ENCODE measurements at places on chromosomes 4 and X.

GRCh38 chr4:26803211-26803861 is 57.3 kb upstream of the STIM2 start:
- DNase-seq: no peak

DNA sequence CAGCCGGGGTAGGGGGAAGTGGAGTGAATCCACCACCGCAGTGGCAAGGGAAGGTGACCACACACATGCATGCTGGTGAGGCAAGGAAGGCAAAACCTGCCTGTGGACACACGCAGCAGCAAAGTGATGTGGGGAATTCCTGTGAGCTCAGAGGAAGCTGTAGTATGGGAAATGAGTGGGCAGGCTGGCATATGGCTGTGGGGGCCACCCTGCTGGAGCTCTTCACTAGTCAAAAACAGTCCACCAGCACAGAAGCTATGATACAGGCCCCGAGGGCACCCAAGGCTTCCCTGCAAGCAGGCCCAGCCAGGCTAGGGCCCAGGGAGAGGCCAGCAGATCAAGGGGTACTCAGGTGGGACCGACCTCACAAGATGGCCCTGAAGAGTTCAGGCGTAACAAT is 239.1 kb downstream of the CHM start:
- no peak for DNase-seq

GRCh38 chrX:39809331-39809730 is 288.4 kb downstream of the BCOR start:
- peak; percentile 36 for DNase-seq

GRCh38 chr4:110216129-110216528 is 17.7 kb upstream of the ELOVL6 start:
- no peak for DNase-seq

- no peak for DNase-seq
These were observed 6.0 kb upstream of the SOX3 start for GRCh38 chrX:140510895-140511295.

Data from HTR-8/SVneo (cell line).